Ovary (tissue), 10 donors: ENCODE measurements at places on chromosomes 3 and 15.

DNA sequence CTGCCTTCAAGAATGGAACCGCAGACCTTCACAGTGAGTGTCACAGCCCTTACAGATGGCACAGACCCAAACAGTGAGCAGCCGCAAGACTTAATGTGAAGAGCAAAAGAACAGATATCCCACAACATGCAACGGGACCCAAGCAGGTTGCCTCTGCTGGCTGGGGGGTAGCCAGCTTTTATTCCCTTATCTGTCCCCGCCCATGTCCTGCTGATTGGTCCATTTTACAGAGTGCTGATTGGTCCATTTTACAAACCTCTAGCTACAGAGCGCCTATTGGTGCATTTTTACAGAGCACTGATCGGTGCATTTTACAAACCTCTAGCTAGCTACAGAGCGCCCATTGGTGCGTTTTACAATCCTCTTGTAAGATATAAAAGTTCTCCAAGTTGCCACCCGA is 102.0 kb upstream of the IGF1R start:
- DNase-seq: no peak

GRCh38 chr15:83379579-83379959 is 67.6 kb upstream of the SH3GL3 start:
- DNase-seq: no peak

GRCh38 chr3:120451272-120451761 is 525 bp upstream of the FSTL1 start:
- DNase-seq: no peak

DNA sequence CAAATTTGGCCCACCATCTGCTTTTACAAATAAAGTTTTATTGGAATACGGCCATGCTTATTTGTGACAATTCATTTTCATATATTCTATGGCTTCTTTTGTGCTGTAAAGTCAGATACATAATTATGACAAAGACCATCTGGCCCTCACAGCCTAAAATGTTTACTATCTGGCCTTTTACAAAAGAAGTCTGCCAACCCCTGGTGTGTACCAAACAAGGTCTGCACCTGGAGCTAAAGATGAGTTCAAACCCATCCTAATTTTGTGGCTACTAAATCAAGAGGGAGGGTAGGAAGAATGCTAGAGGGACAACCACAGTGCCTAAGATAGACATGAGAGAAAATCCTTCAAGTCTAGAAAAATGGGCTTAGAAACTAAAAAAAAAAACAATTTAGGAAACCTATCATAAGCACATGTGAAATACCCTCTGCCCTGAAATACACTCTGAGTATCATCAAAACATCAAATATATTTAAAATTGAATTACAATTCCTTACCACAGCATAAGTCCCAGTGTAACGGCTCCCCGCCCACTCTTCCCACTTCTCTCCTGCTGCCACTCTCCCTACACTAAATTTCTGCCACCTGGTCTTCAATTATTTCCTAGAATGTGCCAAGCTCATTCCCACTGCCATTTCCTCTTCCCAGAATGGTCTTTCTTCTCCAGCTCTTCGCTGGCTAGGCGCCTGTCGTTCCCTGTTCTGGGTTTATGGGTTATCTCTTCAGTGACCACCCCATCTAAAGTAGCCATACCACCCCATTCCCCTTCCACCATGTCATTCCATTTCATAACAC is 950.7 kb upstream of the CFAP20DC start:
- no peak for DNase-seq

- DNase-seq: no peak
Measured at GRCh38 chr3:156271995-156272719, 151.8 kb downstream of the KCNAB1 start.

DNA sequence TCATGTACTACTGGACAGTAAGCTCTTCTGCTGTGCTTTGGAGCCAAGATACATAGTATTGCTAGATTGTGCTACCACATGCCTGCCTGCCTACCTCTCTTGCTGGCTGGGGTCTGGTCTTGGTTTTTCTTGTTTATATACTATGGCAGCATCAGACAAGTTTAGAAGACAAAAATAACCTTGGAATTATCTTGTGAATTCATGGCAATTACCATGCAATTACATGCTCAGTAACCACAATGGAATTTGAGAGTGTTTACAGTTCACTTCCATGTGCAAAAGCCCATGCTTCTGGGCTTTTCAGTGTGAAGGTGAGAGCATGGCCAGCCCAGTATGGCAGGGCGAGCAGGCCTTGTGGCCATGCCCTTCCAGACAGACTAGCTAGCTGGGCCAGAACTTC is 48.0 kb upstream of the C15orf61 start:
- no peak for DNase-seq

DNA sequence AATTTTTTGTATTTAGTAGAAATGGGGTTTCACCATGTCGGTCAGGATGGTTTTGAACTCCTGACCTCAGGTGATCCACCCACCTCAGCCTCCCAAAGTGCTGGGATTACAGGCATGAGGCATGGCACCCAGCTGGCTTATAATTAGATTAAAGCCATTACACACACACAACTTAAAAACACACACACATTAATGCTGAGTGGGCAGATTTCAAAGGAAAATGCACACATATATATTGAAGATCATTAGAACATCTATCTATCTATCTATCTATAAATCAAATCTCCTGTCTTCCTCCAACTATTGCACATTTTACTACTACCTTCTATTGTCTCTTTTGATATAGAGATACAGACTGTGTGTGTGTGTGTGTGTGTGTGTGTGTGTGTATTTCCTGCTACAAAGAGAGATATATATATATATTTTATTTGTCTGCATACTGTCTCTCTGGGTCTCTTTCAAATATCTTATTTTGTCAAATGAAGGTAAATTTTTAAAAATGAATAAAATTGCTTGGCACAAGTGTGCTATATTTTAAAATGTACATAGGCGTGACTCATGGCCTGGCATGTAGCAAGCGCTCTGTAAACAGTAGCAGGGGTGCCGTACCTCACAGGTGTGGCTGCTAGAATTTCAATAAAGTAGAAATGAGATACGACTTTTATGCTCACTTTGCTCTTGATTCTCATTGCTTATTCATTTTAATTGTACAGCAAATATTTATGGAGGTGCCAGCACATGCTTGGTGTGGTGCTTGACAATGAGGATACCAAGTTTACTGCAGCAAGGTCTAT is 655.8 kb downstream of the AGBL1 start:
- no peak for DNase-seq

GRCh38 chr3:187626581-187626980 is 43.6 kb downstream of the SST start:
- DNase-seq: no peak

GRCh38 chr3:13440204-13440817 is 20.2 kb upstream of the NUP210 start:
- no peak for DNase-seq

- DNase-seq: no peak
Measured at GRCh38 chr3:14823393-14823792, 4.6 kb downstream of the FGD5 start.

- DNase-seq: no peak
Measured at GRCh38 chr3:32203854-32204253, 34.6 kb upstream of the CMTM8 start.

GRCh38 chr3:55893045-55893664 is 406.0 kb upstream of the WNT5A start:
- no peak for DNase-seq

DNA sequence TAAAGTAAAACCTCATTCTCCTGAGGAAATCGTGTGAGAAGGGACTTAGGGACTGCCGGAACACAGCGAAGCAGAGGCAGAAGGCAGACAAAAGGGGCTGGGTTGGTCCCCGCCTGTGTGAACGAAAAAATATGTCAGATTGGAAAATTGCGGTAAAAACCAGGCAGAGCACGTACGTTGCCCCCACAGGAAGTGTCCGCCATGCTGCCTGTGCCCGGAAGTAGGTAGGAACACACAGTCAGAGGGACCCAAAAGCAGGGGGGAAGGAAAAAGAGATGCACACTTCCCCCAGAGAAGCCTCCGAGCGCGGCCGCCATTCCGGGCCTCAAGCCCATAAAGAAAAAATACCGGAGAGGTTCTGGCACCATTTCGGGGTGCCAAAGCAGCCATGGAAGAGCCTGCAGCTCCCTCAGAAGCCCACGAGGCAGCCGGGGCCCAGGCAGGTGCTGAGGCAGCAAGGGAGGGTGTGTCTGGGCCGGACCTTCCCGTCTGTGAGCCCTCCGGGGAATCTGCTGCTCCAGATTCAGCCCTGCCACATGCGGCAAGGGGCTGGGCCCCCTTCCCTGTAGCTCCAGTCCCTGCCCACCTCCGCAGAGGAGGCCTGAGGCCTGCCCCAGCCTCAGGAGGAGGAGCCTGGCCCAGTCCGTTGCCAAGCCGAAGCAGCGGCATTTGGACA is at the start of gene MKRN3:
Gene MKRN3, plus strand, starts transcription at position 280 of the 676 bp plus-strand sequence. Its CDS starts 109 bp downstream, at position 389.
- no peak for DNase-seq

GRCh38 chr15:58521293-58521991 is 89.7 kb downstream of the LIPC start:
- DNase-seq: peak; percentile 46

GRCh38 chr3:32111560-32111959 is 5.1 kb downstream of the GPD1L start:
- no peak for DNase-seq

DNA sequence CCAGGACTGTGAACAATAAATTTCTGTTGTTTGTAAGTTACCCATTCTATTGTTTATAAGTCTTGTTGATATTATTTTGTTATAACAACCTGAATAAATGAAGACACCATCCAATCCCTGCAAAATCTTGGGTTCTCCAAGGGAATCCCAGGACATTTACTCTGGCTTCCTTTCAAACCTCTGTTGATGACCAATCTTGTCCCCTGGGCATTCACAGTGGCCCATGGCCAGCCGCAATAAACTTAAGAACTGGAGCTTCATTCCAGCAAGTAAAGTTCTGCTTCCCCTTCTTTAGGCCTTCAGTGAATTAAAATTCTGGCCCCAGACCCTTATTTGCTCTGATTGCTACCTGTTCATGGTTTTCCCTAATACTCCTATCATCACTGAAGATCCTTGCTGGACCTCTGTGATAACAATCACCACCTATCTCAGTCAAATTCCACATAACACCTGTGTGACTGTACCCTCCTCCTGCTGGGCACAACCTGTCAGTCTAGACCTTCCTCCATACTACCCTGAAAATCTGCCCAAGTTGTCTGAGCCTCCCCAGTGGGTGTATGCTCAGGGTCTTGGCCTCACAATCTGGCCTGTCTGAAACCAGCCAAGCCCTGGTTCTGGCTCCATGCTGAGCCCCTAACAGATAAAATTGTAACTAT is 153.1 kb downstream of the SEMA6D start:
- DNase-seq: no peak

GRCh38 chr15:89841962-89842361 is 27.3 kb upstream of the ANPEP start:
- no peak for DNase-seq

GRCh38 chr3:159775372-159775961 is 213.2 kb upstream of the IL12A start:
- DNase-seq: no peak

- DNase-seq: no peak
Measured at GRCh38 chr3:46612324-46612723, at the start of gene FAM240A. Gene FAM240A, plus strand, starts transcription at chr3:46612525. Its CDS starts 159 bp downstream, at chr3:46612684.

- no peak for DNase-seq
Measured at GRCh38 chr3:156252656-156253055, 132.3 kb downstream of the KCNAB1 start.

DNA sequence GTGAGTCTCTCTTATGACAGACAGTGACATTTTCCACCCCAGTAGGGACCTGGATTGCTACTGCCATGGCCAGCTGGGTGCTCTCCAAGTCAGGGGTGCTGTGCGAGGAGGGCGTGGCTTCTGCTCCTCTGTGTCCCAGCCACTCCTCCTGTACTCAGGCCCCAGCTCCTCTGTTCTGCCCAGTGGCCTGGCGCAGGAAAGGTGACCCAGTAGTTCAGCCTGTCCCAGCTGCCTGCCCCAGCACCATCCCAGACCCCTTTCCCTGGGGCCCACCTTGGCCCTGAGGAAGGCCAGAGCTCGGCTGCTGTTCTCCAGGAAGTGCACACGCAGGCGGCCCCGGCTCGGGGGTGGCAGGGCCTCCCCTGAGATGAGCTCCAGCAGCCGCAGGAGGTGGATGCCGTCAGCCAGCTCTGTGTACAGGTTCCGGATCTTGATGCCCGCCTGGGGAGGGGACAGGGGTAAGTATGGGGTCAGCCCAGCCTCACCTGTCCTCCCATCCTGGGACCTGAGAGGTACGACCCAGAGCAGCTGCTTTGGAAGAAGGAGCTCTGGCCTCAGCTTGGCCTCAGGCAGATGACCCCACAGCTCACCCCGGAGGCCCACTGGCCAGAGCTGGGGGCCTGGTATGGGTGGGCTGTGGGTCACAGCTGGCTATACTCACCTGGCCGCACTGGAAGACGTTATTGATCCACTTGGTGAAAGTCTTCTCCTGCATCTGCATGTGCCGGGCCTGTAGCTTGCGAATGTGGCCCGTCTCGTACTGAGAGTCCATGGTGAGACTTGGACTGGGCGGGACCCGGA is 1.0 kb downstream of the SPTBN5 start:
- DNase-seq: no peak

DNA sequence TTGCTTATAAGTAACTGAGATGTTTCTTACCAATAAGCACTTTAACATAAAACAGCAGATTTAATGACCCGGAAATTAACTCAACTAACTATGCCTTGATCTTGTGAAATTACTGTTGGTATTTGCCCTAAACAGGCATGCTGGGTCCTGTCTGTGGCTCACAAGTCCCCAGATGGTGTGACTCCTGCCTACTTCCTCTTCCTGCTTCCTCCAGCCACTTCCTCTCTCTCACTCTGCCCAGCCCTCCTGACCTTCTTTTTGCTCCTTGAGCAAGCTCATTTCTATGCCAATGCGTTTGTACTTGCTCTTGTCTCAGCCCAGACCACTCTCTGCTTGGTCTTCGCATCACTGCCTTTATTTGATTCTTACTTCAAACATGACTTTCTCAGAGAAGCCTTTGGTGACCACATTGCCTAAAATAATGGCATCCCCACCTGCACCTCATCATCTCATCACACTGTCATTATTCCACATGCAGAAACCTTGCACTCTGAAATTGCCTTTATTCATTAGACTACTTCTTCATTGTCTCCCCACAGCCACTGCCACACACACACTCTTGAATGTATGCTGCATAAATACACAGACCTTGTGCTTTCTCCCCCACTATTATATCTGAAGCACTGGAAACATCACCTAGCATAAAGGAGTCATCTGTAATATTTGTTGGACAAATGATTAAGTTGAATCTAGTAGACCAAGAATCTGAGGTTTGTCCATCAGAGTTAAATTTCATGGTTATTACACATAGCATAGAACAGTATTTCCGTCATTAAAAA is 256.3 kb upstream of the SEMA6D start:
- no peak for DNase-seq

DNA sequence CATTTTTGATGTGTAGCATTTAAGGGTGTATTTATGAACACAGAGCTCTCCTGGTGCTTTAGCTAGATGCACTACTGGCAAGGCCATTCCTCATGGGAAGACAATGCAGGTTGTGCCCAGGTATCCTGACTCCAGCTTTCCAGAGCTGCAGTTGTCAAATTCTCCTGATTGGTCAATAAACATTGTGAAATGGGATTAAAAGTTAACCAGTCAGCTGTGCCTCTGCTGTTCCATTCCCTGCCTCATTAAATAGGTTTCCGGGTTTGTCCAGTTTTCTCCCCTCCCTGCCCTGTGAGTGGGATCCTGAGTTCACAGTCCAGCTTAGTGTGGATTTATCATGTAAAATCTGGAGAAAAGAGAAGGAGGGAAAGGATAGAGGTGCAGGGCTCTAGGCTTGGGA is 207.3 kb downstream of the SQOR start:
- DNase-seq: no peak
